Placental epithelial cell (primary cell): ENCODE measurements at places on chromosomes 11 and 22. TPM values are rescaled to one million over a fixed set of nuclear protein-coding genes. Genes with fewer than 3 reads are reported as not detected.

C11orf54 gene
- 7.0 and 15.7 TPM in 2 replicates for total RNA-seq

PGR gene
- not detected in 2 replicates for total RNA-seq

CREB3L1 gene
- total RNA-seq: 46.0 and 51.4 TPM in 2 replicates

ARFGAP3 gene
- total RNA-seq: 89.1 and 89.7 TPM in 2 replicates

CSF2RB gene
- total RNA-seq: 5.5 and 6.9 TPM in 2 replicates

TMEM191C gene
- total RNA-seq: 1.1 and 2.7 TPM in 2 replicates

IGSF22 gene
- total RNA-seq: under 0.01 and 0.22 TPM in 2 replicates

FIBIN gene
- under 0.01 and 0.11 TPM in 2 replicates for total RNA-seq

RBM4B gene
- total RNA-seq: 33.0 and 37.3 TPM in 2 replicates

CADM1 gene
- 64.0 and 89.5 TPM in 2 replicates for total RNA-seq

TSPAN18 gene
- under 0.01 TPM in 1 of 2 replicates, not detected in the other for total RNA-seq

SCGB1A1 gene
- not detected in 2 replicates for total RNA-seq

ANO3 gene
- not detected in 2 replicates for total RNA-seq

NXPE1 gene
- total RNA-seq: not detected in 2 replicates

TBC1D10A gene
- 66.3 and 83.1 TPM in 2 replicates for total RNA-seq

NXF1 gene
- 33.9 and 38.5 TPM in 2 replicates for total RNA-seq

MS4A7 gene
- 0.43 TPM in 1 of 2 replicates, not detected in the other for total RNA-seq

GRAMD1B gene
- total RNA-seq: 0.79 and 1.2 TPM in 2 replicates

KRTAP5-1 gene
- not detected in 2 replicates for total RNA-seq

KCNJ5 gene
- under 0.01 and 0.54 TPM in 2 replicates for total RNA-seq
